ENCODE measurements at places on chromosomes 13 and 19.

- DNase-seq, result no peak
Measured at GRCh38 chr13:50690006-50690405, 153.5 kb downstream of the DLEU7 start.

- DNase-seq, result no peak
Measured at GRCh38 chr19:870963-871401, 11.5 kb downstream of the CFD start.

DNA sequence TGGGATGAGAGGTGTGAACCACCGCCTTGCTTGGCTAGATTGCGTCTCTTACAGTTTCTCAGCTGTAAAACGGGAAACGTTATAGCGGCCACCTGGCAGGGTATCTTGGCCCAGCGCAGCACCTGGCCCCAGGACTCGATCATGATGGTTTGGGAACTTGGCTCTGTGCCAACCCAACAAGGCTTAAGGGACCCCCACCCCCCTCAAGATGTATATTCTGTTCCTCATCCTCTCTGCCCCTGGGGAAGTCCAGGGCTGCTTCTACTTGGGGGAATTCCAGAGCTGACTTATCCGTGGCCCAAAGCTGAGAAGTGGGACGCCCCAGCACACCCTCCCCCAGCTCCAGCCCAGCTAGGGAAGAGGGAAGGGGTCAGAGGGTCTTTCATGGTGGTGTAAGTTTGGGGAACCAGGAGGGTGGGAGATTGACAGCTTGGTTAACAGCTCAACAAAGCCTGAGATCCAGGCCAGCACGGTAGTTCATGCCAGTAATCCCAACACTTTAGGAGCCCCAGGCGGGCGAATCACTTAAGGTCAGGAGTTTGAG, 695 bp downstream of the ICAM1 start:
- DNase-seq, result peak; percentile 80

DNA sequence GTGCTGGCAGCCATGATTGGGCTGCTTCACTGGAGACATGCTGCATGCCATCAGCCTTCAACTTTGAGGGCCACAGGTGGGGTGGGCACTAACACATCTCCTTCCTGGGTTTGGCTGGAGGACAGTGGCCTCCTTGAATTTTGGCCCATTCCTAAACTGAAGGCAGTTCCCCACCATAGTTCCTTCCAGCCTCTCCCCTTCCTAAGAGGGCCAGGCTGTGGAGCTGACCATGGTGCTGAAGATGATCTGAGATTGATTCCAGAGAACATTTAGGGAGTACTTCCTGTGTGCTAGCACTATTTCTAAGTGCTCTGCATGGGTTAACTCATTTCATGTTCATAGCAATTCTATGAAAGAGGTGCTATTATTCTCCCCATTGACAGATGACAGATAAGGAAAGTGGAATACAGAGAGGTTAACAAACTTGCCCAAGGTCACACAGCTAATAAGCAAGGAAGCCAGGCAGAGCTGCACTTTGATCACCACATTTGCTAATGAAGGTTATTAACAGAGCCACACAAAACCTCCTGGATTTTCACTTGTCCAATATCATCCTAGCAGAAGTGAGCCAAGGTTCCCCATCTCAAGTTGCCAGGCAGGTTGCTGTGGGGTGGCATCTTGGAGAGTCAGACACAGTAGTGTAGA, 175.3 kb downstream of the ZIC5 start:
- DNase-seq, result peak; percentile 81

DNA sequence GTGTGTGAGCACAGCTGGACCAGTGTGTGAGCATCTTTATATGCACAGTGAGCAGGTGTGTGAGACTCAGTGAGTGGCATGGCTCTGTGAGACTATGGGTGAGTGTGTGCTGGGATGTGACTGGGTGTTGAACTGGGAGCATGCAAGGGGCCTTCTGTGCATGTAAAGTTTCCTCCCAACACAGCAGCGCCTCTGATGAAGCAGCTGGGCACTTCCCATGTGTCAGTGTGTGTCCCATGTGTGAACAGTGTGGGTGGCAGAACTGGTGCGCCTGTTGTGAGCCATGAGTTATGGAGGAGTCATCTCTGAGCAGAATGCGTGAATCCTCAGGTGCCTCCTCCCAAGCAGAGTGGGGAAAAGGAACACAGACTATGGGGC, 24.1 kb downstream of the LGALS16 start:
- DNase-seq, result no peak

DNA sequence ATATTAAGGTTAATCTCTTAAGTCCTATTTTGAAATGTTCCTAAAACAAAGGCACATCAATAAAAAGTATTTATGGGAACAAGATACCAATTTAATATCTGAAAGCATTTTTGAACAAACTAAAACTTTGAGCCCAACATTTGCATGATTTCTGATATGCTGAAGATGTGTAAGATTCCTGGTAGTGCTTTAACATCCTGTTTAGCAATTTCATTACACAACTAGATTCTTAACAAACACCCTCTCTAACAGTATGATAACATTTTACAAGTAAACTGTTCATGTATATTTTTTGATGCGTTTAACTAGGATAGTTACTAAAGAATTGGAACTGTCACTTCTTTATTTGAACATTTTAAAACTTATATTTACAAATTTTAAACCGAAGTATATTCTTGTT, 63.9 kb downstream of the DACH1 start:
- no peak for DNase-seq

DNA sequence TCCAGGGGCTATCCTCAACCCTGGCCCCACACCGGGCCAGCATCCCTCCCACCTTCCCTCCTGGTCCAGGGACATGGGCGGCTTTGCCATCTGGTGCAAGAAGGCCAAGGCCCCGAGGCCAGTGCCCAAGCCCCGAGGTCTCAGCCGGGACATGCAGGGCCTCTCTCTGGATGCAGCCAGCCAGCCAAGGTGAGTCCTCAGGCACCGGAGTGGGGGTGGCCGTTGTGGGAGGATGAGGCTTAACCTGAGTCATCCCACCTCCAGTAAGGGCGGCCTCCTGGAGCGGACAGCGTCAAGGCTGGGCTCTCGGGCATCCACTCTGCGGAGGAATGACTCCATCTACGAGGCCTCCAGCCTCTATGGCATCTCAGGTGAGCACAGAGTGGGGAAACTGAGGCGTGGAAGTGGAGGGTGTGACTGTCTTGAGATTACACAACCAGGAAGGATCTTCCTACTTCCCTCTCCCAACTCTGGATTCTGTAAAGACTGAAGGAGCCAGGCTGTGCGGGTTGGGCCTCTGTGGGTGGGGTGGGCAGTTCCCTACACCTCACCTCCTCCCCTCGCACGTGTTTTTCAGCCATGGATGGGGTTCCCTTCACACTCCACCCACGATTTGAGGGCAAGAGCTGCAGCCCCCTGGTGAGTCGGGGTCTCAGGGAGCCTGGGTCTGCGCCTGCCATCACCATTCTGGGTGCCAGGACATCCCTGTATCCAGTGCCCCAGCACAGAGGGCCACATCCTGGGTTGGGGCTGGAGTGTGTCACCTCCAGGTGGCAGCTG, 3.8 kb downstream of the MVB12A start:
- DNase-seq, result no peak

DNA sequence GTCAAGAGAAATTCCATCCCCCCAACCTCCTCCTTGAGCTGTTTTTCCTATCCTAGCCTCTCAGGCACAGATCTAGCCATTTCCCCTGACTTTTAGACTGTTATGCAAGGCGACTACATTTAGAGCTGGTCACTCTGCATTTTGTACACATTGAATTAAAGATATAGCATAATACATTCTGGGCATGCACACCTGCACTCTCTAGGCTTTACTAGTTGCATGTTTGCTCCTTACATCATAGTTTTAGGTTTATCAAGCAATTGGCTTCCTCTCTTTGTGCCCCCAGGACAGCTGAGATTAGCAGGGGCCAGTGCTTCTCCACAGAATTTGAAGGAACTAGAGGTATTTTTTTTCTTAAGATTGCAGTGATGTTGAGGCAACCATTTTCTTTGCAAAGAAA, 19.5 kb downstream of the GPC6 start:
- DNase-seq, result no peak

DNA sequence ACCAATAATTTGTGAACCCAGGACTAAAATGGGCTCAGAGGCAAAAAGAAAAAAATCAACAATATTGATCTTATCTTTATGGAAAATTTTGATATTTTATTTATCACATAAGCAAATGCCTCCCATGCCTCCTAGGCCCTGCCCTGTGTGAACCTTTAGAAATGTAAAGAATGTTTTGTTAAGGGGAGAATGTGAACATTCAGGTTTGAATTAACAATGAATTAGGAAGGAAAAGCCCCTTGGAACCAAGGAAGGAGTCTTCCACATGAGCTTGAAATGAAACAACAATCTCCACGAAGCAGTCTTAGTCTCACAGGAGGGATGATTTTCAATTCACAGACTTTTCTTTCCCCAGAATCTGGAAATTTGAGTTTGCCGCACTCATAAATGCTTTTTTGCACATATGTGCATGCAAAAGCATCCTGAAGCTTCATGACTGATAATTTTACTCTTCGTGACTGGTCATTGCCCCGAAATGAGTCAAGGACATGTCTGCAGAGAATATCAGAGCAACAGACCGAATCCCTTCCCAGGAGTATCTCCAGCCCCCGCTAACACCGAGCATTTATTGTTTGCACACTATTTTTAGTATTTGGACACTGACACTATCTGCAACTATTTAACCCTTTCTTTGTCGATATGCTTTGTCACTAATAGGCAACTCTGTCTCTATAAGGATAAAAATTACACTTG, 135.2 kb downstream of the DCT start:
- DNase-seq, result no peak

DNA sequence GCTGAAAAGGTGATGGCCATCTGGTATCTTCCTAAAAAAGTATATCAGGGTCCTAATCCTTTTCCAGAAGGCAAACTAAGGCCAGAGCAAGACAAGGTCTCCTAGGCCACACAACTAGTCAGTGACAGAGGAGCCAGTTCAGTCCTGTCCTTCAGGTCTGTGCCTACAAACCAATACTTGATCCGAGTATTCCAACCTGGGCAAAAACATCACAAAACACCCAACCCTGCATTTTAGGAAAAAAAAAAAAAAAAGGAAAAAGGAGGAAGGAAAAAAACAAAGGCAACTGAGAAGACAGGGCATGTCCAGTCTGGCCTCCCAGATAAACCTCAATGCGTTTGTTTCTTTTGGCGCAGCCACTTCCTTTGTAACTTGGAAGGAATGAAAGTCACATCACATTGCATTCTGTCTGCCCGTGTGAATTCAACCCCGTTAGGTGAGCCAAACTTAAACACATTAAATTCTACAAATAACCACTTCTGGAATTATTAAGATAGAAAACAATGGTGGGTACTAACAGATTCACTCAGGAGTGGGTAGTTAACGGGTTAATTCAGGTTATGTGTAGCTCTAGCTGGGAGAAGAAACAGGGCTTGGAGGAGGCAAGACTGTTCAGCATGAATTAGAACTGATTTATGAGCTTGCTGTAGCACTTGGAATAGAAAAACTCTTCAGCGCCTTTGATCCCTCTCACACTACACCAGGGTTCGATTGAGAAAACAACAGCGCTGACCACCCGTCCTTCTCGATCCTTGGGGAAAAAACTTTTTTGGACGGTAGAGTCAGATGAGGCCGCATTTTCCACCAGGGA, 43.0 kb upstream of the HNRNPA1L2 start:
- no peak for DNase-seq

- peak; percentile 95 for DNase-seq
Measured at GRCh38 chr19:55643003-55643886, at the start of gene ZNF581. Gene ZNF581 (plus strand): TSS chr19:55643649. CDS start chr19:55644572, 923 bp downstream.

DNA sequence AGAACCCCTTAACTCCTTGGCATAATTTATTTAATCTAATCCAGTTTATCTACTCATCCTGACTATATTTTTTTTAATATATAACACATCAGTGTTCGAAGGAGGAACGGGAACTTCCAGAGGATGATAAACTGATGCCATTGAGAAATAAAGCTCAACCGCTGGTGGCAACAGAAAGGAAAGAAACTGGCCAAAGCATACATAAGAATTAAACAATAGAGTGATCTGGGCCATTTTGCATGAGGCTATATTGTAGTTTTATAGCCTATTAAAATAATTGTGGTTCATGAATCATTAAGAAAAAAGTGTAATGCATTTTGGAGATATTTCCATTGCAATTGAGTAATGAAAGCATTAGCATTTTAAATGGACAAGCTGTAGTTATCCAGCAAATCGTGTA, 94.2 kb downstream of the FRY start:
- no peak for DNase-seq

DNA sequence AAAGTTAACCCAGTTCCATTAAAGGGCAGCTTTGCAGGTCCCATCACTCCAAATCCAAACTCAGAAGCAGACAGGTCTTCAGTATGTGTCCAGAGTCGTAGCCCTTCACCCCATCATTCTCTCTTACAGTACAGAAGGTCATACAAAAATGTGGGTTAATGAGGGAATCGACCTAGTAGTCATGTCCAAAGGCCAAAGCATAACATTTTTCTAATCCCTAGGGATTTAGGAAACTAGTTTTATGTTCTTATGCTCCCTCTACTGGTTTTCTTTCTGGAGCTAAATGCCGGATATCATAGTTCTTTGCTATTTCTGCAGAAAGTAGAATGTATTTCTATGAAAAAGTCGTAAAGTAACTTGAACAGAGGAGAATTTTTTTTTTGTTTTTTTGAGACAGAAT, 72.2 kb downstream of the DHRS12 start:
- no peak for DNase-seq
